GM13976 (cell line): ENCODE measurements at places on chromosomes 4 and X.

DNA sequence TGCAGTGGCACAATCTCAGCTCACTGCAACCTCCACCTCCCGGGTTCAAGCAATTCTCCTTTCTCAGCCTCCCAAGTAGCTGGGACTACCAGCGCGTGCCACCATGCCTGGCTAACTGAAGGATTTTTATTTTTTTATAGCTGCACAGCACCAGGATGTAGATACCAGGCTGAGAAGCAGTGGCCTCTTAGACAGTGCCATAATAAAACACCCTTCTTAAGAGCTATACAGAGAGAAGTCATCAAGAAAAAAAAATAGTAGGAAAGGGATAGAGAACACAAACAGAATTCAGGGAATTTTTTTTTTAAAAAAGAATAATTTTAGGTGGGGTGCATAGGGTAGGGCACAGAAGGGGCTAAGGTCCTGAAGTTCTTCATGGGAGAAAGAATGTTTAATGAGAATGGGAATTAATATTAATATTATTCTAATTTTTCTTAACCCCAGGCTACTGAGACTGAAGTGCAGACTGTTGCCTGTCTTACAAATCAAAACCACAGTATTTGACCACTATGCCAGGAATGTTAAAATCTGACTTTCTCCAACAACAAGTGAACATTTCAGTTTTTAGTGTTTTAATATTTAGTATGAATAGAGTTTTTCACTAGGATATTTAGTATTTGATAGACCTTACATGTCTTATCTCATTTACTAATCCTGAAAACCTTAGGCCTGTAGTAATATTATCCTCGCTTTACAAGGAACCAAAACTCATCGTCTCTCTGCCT is 146.7 kb downstream of the KCNIP4 start:
- no peak for DNase-seq

DNA sequence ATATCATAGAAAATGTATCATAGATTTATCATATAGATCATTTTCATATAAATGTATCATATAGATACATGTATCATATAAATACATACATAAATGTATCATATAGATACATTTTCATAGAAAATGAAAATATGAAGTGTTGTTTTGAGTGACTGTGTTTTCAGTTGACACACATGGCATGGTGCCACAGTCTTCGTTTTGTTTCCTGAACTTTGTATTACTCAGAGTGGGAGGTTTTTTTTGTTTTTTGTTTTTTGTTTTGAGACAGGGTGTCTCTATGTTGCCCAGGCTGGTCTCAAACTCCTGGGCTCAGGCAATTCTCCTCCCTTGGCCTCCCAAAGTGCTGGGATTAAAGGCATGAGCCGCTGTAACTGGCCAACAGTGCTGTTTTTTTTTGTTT is 3.9 kb downstream of the RBM10 start:
- DNase-seq: no peak

DNA sequence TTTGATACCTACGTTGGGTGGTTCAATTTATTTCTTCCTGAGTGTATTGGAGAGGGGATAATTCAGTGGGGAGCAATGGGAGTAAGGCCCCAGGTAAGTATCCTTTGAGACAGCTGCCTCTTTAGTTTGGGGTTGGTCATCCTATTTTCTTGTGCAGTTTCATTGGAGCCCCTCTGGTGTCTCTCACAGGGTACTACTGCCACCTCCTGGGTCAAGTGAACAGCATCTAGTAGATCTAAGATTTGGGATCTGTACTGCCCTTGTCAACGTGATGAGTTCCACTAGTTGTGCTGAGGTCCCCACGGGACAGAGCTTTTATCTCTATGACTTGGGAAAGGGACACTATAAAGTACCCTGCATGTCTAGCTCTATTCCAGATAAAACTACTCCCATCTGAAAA is 80.6 kb downstream of the PBDC1 start:
- peak; percentile 32 for DNase-seq

- DNase-seq: no peak
Observed at GRCh38 chr4:38109370-38109769, 149.2 kb downstream of the PTTG2 start.

DNA sequence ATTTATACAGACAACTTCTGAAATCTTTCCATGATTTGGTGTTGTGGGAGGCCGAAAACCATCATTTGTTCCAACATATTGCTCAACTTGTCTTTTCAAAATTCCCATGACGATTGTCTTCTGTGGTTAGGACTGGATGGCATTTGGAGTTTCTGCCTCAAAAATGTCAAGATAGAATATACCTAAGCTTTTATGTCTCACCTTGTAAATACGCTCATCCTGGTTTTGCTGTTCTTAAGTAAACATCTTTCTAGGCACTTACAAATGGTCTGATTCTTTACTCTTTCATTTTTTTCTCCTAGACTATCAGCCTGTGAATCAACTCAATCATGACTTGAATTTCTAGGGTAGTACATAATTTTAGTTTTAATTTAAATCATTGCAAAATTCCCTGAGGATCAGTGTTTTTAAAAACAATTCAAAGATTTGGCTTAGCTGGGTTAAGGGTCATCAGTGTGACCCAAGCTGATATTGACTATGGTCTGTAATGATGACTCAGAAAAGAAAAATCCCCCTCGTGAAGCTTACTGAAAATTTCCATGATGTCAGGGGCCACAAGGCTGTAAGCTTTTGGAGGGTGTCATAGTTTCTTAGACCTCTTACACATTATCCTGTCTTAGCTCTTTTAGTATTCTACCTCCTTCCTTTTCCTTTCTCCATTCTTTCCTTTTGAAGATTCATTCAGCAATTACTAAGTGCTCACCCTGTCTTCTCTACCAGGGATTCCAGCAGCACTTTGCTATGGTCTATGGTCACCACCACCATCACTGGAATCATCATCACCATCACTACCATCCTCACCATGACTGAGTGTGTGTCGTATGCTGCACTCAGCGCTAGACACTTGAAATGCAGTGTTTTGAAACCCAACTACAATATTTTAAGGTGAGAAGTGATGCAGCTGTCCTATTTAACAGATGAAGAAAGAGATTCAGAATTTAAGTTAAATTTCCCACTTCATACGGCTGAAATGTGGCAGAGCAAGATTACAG is 124.4 kb downstream of the CPE start:
- peak; percentile 34 for DNase-seq

DNA sequence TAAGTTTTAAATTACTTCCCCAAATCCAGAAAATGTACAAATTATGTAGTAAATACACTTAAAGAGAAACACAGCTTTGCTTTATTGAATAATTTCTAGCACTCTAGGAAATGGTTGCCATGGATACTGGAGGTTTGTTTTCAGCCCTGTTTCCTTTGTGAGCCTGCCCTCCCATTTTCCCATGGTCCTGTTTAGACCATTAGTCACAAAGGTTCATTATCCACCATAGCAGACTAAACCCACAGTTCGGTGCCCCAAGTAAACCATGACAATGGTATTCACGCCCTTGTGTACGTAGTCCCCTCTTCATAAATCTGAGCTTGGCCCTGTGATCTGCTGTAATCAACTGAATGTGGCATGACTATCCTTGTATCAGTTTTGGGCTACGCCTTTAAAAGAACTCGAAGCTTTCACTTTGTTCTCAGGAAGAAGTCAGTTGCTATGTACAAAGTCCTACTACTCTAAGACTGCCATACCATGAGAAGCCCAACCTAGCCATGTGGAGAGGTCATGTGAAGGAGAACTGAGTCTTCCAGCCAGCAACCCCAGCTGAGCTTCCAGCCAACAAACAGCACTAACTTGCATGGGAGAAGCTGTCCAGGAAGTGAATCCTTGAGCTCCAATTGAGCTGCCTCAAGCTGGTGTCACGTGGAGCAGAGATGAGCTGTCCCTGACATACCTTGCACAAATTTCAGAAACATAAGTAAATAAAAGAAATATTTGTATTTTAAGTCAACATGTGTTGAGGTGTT is 300.4 kb downstream of the LDB2 start:
- no peak for DNase-seq

DNA sequence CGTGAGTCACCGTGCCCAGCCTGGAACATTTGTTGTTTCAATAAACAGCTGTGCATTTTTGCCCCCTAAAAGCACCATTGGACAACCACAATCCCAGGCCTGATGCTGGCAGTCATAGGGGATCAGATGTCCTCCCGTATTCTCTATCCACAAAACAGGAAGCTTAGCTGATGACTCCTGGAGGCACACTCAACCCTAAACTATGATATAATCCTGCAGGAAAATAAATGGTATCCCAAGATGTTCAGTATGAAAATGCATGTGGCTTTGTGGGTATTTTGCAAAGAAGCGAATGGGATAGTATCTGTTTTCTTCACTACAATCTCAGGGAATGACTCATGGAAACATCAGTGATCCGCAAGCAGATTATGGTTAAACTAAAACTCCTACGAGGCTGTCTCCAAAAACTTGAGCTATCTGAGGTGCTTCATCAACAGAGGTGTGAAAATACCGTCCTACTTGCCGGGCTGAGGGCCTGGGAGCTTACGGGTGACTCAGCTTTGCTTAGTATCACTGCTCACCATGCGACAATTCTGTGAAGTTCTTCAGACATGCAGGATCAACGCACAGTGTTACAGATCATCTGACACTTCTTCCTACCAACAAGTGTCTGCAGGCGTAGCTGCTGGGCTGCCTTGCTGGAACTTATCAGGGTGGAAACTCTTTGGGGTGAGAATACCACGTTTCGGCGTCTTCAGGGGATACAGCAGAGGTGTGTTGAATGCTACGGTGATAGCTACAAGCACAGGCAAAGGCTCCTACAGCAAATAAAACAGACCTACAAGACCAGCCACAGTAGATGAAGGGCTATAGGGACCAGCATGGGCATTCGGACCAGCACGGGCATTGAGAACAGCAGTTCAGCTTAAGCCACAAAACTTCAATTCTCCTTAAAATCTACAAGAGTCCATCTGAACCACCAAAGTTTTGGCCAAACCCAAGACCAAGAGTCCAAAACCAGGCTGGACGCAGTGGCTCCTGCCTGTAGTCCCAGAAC is 148.5 kb downstream of the DHRSX start:
- no peak for DNase-seq

DNA sequence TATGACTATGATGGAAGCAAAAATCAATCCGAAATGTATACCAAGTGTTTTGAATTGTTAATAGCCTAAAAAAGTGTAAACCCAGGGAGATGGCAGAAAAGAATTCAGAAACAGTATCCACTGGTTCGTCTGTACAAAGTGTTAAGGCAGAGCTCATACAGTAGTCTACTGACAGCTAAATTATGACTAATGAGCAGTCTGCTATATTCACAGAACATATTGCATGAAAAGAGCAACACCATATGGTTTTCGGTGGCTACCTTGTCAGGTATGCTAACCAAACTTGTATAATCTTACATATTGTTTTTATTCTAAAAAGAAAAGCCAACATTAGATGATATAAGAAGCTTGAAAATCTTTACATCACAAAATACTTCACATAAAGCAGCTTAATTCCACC is 18.5 kb downstream of the EPHA5 start:
- no peak for DNase-seq
